ENCODE measurements at places on chromosomes 6 and 20.

DNA sequence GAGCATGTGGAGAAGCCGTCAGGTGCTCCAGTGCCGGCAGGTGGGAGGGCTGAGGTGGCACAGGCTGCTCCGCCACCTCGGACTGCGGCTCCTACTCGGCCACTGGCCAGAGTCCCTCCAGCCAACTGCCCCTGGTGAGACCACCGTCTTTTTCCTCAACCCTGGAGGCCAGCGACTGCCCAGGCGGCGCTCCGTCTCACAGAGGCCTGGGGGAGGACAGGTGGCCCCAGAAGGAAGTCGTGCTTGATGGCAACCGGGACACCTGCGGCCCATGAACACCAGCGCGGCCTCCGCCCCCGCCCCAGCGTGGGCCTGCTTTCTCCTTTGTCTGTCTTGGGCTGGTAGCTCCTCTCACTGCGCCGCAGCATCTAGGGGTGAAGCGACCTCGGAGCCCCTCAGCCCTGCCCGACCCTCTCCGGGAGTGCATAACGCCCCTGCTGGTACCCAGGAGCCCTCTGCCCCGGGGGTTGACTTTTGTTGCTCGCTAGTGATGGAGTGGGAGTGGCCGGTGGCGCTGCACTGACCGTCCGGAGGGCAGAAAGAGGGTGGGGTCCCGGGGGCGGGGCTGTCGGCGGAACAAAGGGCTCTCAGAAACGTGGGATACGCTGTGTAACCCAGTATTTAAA lies 706 bp upstream of the TUBB2B start:
- DNase-seq: peak; percentile 77

GRCh38 chr20:43583982-43584432 lies 6.7 kb upstream of the IFT52 start:
- no peak for DNase-seq

DNA sequence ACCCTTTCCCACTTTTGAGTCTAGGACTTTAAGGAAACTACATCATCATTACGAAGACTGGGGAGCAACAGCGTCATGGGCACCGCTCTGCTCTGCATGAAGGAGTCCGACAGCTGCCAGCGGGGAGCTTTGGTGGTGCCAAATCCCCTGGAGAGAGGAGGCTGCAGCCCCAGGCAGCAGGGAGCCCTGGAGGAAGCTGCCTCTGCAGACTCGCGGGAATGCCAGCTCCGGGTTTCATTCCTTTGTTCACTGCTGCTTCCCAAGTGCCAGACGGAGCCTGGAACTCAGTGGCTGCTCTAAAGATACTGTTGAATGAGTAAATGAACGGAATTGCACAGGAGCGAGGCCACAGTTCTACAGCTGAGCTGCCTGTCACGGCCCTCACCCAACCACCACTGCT lies 196.5 kb upstream of the THBS2 start:
- DNase-seq: no peak

GRCh38 chr20:57505979-57506378 lies 19.0 kb downstream of the CTCFL start:
- no peak for DNase-seq

GRCh38 chr6:30964075-30964474 lies 19.4 kb upstream of the MUC21 start:
- DNase-seq: no peak

DNA sequence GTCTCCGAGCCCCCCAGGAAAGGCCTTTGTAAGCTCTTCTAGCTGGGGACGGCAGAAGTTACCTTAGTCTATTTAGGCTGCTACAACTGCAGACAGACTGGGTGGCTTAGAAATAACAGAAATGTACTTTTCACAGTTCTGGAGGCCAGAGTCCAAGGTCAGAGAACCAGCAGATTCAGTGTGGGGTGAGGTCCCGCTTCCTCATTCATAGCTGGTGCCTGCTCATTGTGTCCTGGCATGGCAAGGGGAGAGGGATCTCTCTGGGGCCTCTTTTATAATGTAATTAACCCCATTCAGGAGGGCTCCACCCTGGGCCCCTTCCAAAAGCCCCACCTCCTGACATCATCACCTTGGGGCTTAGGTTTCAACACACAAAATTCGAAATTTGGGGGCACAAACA lies 315.1 kb downstream of the CDH4 start:
- DNase-seq: no peak

DNA sequence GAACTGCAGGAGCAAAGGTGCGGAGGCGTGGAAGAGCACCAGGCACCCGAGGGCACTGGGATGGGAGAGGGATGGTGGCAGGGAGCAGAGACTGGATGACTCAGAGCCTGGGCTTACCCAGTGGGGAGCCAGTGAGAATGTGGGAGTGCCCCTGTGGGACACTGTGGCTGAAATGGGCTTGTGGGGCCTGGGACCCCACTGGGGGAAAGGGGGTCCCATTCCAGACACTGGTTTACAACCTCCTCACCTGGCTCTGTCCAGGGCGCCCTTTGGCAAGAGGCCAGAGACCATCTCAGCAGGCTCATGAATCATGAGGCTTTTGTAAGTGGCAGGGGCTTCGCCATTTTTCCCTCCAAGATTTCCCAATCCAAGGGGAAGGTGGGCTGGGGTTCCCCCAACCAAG lies 124.0 kb upstream of the MAFB start:
- DNase-seq: no peak

DNA sequence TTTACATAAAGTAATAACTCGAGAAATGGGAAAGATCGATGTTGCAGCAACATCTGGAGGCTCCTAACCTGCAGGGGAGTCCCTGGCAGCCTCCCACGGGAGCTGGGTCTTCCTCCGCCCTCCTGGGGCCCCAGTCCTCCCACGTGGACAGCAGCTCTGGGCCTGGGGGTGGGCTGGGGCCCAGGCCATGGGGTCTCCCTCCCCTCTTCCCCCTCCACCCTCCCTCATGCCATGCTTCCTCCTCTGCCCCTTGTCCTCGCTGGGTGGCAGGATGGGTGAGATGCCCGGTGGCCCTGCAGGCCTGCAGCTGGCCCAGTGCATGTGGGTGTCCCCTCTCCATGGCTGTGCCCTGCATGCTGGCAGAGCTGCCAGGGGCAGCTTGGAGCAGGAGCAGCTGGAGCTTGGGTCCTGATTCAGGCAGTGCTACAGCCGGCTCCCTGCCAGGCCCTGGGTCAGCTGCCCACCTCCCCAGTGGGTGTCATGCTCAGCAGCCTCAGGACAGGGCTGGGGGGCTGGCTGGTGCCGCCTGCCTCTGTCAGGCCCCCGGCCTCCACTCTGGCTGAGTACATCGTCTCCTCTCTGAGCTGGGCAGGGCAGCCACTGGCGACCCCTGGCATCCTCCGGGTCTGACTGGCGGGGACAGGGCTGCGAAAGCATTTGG lies 48.9 kb upstream of the BHLHE23 start:
- no peak for DNase-seq

- no peak for DNase-seq
Measured at GRCh38 chr20:13816757-13817156, 31.9 kb downstream of the NDUFAF5 start.

- no peak for DNase-seq
Measured at GRCh38 chr6:105364243-105364642, 38.6 kb downstream of the PREP start.

GRCh38 chr6:3210024-3210610 lies 17.3 kb downstream of the TUBB2B start:
- no peak for DNase-seq

DNA sequence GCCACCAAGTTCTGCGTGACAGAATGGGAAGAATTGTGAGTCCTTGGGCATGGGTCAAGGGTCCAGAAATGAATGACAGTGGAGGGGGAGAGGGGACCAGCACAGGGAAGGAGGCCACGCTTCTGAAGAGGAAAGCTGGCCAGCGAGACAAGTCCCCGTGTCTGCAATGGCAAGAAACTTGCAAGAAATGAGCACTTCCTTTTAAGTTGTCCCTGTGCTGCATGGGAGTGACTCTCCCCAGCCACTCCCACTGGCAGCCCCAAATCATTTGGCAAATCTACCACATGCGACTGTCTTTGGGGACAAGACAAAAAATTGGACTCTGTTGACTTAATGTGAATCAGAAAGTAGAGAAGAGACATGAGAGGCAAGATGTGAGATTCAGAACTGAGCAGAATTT lies 242.2 kb upstream of the RREB1 start:
- DNase-seq: no peak

DNA sequence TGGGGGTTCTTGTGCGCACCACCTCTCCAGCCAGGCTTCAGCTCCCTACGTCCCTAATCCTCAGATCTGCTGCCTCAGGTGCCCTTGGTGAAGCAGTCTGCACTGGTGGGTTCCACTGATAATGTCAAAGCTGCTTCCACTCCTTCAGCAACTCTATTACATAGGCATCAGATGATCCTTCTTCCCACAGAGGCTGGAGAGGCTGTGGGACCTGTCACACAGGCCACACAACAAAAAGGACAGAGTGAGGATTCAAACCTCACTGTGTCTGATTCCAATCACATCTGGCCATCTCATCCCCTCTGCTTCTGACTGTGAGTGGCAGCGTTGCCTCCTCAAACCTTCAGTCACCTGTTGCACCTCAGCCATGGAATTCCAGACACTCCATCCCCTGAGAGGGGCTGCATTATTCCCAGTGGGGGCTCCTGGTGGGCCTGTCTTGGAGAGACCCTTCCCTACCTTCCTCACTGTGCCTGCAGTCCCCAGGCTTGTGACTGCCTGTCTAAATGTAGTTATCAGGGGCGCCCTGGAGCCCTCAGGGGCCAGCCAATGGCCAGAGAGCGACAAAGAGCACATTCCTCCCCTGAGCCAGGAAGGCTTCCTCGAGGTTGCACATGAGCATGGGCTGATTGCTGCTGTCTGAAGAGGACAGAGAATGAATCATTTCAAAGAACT lies 211.4 kb upstream of the ECI2 start:
- DNase-seq: no peak

GRCh38 chr20:4064144-4064909 lies 49.0 kb upstream of the RNF24 start:
- DNase-seq: no peak

- DNase-seq: no peak
Measured at GRCh38 chr6:28648878-28649375, 123.2 kb downstream of the GPX5 start.

DNA sequence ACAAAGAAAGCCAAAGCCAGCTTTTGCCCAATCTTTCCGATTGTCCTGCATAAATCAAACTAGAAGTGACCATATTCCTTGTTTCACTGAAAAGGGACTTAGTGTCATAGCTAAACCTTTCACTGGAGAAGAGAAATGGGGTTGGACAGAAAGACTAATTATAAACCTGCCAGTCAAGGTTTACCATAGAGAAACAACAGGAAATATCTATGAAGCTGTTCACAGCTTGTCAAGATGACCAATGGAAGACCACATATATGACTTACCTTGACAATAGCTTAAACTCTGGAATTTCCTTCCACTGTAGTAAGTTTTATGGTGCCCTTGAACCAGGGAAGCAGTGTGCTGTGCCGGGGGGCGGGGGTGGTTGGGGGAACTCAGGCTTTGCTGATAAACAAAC lies 107.7 kb upstream of the PHACTR1 start:
- DNase-seq: no peak
